ENCODE measurements at places on chromosomes 11 and 22.

DNA sequence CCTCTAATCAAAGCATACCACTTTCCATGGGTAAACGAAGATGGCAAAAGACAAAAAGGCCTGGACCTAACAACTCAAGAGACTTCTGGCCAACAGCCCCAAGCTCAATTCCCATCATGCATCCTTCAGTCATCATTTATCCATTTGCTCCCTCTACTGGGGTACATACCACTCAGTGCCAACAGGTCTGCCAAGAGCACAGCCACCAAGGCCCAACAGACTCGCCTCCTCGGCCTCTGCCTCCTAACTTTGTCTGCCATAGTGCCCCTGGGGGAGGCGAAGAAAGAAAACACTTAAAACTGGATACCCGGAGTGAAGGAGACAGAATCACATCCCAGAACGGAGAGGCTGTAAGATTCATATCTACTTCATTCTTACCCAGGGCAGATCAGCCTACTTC is 1.1 kb downstream of the HYOU1 start:
- no peak for DNase-seq

- DNase-seq: no peak
Measured at GRCh38 chr11:115083144-115083806, 404.9 kb downstream of the NXPE2 start.

DNA sequence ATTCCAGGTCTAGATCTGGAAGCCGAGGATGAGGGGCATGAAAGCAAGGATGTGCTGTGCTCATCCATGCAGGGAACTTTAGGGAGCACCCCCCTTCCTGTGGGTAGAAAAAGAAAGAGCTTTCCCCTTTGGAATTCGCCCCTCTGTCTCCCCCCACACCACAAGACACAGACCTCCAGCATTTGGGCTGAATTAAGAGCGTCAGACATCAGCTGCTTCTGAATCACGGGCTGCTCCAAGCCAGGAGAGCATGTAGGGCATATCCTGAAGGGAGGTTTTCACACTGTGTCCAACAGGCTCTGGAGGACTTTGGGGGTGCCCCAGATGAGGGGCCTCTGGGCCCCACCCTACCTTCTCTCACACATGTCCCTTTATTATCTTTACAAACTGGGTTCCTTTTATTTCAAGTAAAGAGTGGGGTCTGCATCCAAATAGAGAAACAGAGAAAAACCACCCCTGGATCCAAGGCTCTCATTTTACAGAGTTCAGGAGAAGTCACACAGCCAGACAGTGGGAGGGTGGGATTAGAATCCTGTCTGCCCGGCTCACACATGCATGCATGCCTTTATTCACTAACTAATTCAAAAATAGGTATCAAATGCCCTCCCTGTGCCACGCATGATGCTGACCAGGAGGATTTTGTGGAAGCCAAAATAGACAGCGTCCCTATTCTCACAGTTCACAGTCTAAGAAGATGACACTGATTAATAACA is 52.8 kb downstream of the LRRC32 start:
- DNase-seq: no peak

- DNase-seq: no peak
Measured at GRCh38 chr11:33383075-33383919, 126.1 kb downstream of the HIPK3 start.

DNA sequence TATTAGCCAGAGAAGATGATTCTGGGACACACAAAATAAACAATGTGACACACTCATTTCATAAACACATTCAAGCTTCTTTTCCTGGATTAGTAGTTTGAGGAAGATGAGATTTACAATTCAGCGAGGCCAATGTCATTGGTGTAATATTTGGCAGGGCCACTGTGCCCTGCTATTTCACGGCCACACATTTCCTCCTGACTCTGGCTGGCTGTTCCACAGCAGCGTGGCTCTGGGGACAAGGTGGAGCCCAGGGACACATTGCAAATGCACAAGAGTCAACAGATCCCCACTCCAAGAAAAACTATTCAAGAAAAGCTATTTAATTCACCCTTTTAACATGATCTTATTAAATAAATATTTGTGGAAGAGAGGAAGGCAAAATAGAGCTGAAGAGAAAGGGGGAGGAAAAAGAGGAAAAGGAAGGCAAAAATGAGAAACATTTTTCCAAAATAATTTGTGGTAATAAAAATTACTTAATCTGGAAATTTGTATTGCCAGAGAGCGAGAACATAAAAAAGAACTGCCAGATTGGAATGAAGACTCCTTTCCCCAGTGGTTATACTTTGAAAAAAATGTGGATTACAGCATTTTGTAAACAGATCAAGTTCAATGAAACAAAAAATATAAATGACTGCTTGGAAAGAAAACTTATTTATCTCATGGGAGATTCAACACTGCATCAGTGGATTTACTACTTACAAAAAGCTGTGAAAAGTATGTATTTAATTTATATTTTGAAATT is 27.1 kb downstream of the NXPE2 start:
- no peak for DNase-seq

Measured in nucleus accumbens (tissue), 56 donors.